ENCODE measurements at places on chromosomes 1 and 21.

- DNase-seq: no peak
Measured at GRCh38 chr1:74422421-74423292, 89.8 kb downstream of the LRRC53 start.

- DNase-seq: no peak
Measured at GRCh38 chr1:200374569-200375295, 35.1 kb downstream of the ZNF281 start.

GRCh38 chr1:63545780-63546179 is 22.5 kb downstream of the EFCAB7 start:
- no peak for DNase-seq

GRCh38 chr1:43171312-43171875 is 696 bp downstream of the EBNA1BP2 start:
- no peak for DNase-seq

DNA sequence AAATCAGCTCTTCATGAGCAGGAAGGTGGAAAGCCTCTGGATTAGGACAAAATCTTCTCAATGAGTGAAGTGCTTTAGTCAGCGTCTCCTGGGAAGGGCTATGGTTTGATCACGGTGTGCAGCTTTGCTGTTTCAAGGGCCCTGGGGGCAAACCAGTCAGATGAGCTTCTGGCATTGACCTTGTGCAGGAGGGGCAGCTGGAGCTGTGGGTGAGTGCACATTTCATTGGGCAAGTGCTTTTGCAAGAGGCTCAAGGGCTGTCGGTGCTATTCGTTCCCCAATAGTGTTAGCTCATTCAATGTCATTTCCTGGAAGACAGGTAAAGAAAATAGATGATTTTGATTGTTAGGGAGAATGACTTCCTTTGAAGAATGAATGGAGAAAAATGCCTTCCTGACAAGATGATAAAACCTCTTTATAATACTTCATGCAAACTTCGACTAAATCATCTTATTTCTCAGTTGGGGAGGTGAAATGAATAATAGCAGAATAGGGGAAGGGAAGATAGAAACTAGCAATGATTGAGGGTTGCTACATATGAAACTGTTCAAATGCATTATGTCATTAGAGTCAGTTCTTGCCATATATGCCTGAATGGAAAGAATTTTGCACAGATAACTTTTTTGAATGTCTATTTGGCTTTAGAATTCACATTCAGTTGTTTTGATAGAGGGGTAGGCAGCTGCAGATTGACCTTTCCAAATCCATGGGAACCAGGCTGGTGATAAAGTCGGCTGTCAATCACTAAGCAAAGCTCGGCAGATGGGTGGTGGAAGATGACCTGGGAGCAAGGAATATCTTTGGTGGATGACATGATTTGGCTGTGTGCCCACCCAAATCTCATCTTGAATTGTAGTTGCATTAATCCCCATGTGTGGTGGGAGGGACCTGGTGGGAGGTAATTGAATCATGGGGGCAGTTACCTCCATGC is 12.9 kb upstream of the DISC1 start:
- no peak for DNase-seq

DNA sequence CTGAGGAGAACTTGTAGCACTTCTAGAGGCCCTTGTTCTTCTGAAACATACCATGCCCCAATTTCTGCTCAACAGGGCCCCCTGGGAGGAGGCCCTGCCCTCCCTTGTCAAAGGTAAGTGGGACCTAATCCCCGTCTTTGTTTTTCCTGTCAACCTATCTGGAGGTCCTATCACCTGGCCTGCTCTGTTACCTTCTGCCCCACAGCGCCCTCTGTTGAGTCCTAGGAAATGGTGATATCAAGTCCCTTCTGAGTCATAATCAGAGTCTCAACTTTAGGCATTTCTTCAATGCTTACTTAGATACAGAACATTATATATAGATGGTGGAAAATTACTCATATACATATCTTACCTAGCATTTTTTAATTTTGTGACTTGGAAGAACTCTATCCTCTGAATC is 28.2 kb upstream of the FCRL4 start:
- no peak for DNase-seq

DNA sequence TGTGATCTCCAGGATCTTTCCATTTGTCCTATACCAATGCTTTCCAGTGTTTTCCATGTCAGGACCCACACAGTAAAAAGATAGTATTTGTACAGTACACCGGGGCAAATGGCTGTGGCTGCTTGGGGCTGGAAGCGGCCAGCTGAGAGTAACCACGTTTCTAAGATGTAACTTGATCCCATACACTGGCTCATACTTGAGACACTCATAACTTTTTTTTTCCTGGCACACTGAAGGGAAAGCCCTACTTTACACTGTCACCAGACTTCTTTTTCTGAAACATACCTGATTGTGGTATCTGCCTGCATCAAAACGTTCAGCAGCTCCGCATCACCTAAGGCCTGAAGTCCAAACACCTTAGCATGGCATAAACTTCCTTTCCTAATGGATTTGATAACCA is 21.6 kb downstream of the VPS13D start:
- DNase-seq: no peak

GRCh38 chr1:58979086-58979485 is 195.2 kb upstream of the JUN start:
- no peak for DNase-seq

DNA sequence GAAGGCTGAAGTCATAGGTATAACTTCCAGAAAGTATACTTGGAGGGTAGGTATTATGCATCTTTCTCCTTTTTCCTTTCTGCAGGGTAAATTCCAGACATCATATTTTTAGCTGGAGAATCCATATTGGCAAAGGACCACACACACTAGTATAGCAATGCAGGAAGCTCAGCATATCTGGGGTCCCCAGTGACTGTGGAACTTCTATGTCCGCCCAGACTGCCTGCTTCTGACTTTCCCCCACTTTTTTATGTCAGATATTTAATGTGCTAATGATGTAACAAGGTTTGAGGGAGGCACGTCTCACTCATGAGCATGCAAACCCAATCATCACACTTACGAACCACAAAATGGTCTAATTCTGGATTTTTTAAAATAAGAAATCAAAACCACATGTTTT is 90.4 kb downstream of the BACH1 start:
- DNase-seq: no peak

DNA sequence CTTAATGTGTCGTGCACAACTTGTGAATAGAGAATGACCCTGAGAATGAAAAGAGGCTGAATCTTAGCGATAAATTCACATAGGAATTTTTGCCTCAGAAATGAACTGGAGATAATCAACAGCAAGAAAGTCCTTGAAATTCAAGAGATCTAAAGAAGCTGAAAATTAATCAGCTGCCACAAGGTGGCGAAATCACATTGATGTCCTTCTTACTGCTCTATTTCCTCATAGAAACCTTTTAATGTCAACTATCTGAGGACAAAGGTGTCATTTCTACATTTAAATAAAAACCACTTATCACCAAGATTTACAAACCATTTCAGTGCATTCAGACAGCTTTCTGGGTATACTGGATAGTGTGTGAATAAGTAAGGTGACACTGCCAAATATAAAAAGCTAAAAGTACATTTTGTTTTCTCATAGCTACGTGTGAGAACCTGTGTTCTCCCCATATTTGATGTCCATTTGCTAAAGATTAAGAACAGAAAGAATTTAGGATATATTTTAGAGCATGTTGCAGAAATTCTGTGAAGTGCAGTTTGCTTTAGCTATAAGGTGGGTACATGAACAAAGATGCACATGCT is 485.3 kb upstream of the PTBP2 start:
- DNase-seq: peak; percentile 42

GRCh38 chr1:204190212-204191211 is 5.8 kb downstream of the KISS1 start:
- DNase-seq: no peak

GRCh38 chr1:103211073-103211472 is 102.8 kb upstream of the COL11A1 start:
- no peak for DNase-seq

GRCh38 chr1:223161321-223161720 is 18.3 kb upstream of the TLR5 start:
- no peak for DNase-seq

- DNase-seq: peak; percentile 96
Measured at GRCh38 chr1:51329443-51330325, 678 bp downstream of the TTC39A start.

GRCh38 chr1:68147534-68148171 is 84.7 kb downstream of the WLS start:
- DNase-seq: no peak

DNA sequence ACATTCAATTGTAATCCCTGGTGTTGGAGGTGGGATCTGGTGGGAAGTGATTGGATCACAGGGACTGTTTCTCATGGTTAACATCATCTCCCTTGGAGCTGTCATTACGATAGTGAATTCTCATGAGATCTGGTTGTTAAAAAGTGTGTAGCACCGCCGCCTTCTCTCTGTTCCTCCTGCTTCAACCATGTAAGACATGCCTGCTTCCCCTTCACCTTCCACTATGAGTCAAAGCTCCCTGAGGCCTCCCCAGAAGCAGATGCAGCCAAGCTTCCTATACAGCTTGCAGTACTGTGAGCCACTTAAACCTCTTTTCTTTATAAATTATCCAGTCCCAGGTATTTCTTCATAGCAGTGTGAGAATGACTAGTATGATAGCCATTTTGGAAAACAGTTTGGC is 30.1 kb upstream of the TRIM62 start:
- no peak for DNase-seq

GRCh38 chr1:45890078-45890477 is 86.7 kb downstream of the MAST2 start:
- DNase-seq: no peak

DNA sequence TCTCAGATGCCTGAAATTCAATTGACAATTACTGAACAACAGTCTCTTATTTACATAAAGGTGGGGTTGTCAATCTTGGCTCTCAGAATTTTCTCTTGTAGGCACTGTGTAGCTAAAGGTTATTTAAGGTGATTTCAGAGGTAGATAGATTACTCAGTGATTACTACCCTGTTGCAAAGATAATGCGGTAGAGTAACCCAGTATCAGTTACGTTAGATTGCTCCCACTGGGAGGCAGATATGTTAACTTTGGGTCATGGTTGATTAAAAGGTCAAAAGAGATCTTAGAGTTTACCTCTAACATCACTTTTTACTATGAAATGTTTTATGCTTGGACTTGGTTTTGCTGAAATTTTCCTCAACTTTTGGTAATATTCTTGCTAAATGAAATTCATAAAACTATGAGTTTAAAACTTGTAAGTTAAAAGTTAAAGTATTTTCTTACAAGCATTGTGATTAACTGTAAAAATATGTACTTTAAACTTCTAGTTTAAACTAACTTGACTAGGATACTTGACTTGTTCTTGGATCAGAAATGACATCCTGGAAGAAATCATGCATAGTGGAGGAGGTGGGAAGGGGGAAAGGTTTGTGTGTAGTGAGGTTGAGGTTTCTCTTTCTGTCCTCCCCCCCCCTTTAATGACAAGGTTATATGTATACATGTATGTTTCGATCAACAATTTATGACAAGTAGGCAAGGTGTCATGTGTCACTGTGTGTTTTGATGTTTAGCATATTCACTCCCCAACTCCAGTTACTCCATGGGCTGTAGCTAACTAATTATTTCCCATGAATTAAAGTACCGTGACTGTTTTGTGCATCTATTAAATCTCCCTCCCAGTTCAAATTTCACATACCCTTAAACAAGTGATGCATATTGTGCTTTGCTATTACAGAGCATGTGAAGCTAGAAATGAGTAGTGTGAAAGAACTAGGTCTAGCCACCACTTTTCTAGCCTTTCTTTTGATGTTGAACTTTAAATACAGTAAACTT is 2.9 kb downstream of the LAMC1 start:
- no peak for DNase-seq

DNA sequence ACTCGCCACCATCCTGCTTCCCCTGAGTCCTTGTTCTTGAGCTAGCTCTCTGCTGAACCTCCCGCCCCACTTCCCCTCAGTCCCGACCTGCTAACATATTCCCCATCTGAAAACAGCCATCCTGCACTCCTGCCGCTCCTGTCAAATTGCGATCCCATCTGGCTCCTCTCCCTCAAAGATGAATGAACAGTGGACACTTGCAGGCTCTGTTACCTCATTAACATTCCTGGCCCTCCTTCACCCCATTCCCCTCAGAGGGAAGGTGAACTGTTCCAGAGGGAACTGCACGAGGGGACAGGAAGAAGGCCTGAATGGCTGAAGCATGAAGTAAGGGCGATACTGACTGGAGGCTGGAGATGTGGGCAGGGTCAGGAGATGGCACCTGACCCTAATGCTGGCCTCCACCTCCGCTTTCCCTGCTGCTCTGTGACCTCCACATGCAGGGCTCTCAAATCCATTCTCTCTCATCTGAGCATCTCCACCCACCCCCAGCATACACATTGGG is 7.4 kb upstream of the CELSR2 start:
- DNase-seq: no peak

GRCh38 chr1:188769181-188769580 is 1708.5 kb downstream of the BRINP3 start:
- no peak for DNase-seq

DNA sequence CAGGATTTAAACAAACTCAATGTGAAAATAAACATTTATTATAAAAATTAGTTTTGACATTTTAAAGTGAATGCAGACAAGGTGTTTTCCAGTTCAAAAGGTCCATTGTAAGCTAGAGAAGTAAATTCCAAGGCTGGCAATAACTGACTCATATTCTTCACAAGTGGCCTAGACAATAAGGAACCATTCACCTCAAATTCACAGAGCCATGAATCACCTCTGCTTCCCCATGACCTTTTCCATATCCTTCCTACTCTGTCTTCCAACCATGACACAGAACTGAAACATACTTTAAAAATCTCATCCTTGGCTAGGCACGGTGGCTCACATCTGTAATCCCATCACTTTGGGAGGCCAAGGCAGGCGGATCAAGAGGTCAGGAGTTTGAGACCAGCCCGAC is 24.8 kb downstream of the F11R start:
- DNase-seq: no peak

GRCh38 chr1:54551891-54552290 is 3.9 kb downstream of the ACOT11 start:
- no peak for DNase-seq

DNA sequence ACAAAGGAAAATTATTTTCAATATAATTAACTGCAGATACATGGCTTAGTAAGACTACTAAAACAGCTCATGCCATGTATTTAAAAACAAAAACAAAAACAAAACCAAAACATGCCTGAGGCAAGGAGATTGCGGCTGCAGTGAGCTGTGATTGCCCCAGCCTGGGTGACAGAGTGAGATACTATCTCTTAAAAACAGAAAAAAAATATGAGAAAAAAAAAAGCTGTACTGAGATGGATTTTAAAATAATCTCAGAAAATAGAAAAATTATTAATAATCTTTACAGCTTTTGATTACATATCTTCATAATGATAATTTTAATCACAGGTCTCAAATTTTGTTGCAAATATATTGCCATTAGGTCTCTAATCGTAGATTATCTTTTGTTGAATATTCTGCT is 24.0 kb upstream of the LIN9 start:
- DNase-seq: no peak

GRCh38 chr1:41672173-41672572 is 187.7 kb upstream of the EDN2 start:
- no peak for DNase-seq

- DNase-seq: no peak
Measured at GRCh38 chr1:83123019-83123418, 875.9 kb downstream of the TTLL7 start.

DNA sequence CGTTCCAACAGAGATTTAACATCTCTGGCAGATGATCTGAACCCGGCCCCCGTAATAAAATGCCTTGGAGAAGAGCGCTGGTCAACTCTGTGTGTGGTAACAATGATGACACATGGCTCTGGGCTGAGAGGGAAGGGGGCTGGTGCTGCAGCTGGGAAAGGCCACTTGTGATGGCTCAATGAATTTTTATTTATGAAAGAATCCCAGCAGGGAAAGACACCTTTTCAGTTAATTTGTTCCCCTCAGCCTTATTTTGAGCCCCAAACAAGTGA is 59.4 kb downstream of the SYT6 start:
- no peak for DNase-seq

GRCh38 chr1:53508991-53509666 is 49.9 kb downstream of the DMRTB1 start:
- no peak for DNase-seq

All from LNCaP clone FGC (cell line).